Activated T-helper 17 cell treated with anti-CD3 and anti-CD28 coated beads, Interleukin-2, amount 50 U/mL, for 72 hours (primary cell): ENCODE measurements at places on chromosomes 4 and X. TPM values are rescaled to one million over a fixed set of nuclear protein-coding genes. Genes with fewer than 3 reads are reported as not detected.

The PPARGC1A gene
- not detected for total RNA-seq

The GAGE12C gene
- not detected for total RNA-seq

The GAGE12J gene
- not detected for total RNA-seq

The TMEM271 gene
- total RNA-seq: not detected

The SLC34A2 gene
- total RNA-seq: not detected

The SMIM31 gene
- not detected for total RNA-seq

The NEUROG2 gene
- total RNA-seq: not detected

The NAP1L3 gene
- 1.6 TPM for total RNA-seq

The NUDT10 gene
- total RNA-seq: 0.58 TPM

The GAGE1 gene
- not detected for total RNA-seq

The CDX4 gene
- total RNA-seq: not detected

The STATH gene
- not detected for total RNA-seq

The CLNK gene
- total RNA-seq: not detected

The SSX4 gene
- total RNA-seq: not detected

The SYN1 gene
- 1.0 TPM for total RNA-seq

The PNMA5 gene
- 0.13 TPM for total RNA-seq

The TAF7L gene
- total RNA-seq: not detected

The HSFX3 gene
- not detected for total RNA-seq

The PDHA1 gene
- total RNA-seq: 89.1 TPM

The MAGEB10 gene
- not detected for total RNA-seq

The FAM236B gene
- not detected for total RNA-seq

The CLOCK gene
- total RNA-seq: 16.3 TPM

The AFF1 gene
- total RNA-seq: 80.5 TPM

The DCAF8L2 gene
- total RNA-seq: not detected

The RASL11B gene
- 0.76 TPM for total RNA-seq

The REPS2 gene
- total RNA-seq: not detected

The FGD1 gene
- total RNA-seq: 0.24 TPM

The SULT1E1 gene
- total RNA-seq: not detected

The CLCN4 gene
- not detected for total RNA-seq
